Stomach (tissue), 19 donors: ENCODE measurements at places on chromosomes 2 and 18. TPM values are rescaled to one million over a fixed set of nuclear protein-coding genes. Genes with fewer than 3 reads are reported as not detected.

GRCh38 chr2:105057005-105057404 lies 19.1 kb downstream of the MRPS9 start:
- H3K4me3 ChIP-seq = no peak overlapping the region
- no peaks in the 10 kb centered on the region for H3K36me3 ChIP-seq
- no peak overlapping the region for H3K27ac ChIP-seq
- peaks cover 5% of the 10 kb centered on the region for H3K4me1 ChIP-seq

The LIMS4 gene
- total RNA-seq = not detected

DNA sequence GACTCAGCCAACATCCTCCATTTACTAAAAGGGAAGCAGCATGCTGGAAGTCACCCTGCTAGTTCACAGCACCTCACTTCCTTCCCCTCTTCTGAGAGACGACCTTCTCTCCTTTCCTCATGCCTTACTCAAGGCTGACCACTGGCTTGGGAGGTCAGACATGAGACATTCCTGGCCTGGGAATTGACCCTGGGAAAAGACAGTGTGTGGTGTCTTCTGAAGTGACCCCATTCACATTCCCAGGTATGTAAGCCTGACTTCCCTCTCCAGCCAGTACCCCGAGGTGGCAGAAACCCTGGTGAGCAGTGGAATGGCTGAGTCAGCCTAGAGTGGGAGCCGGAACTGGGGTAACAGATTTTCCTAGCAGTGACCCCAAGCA lies 92.4 kb downstream of the PLB1 start:
- no peak overlapping the region for H3K27ac ChIP-seq
- H3K4me1 ChIP-seq = peaks cover 12% of the 10 kb centered on the region
- no peaks in the 10 kb centered on the region for H3K36me3 ChIP-seq
- no peak for DNase-seq
- H3K4me3 ChIP-seq = no peak overlapping the region
- H3K27me3 ChIP-seq = no peaks in the 10 kb centered on the region

GRCh38 chr18:34744569-34744968 lies 34.5 kb downstream of the DTNA start:
- no peak overlapping the region for H3K27ac ChIP-seq
- no peaks in the 10 kb centered on the region for H3K27me3 ChIP-seq
- no peak for DNase-seq
- H3K36me3 ChIP-seq = no peaks in the 10 kb centered on the region

- no peak for DNase-seq
- H3K36me3 ChIP-seq = no peaks in the 10 kb centered on the region
- H3K4me3 ChIP-seq = no peak overlapping the region
- peaks cover 4% of the 10 kb centered on the region for H3K27me3 ChIP-seq
- H3K27ac ChIP-seq = no peak overlapping the region
Measured at GRCh38 chr18:78431606-78432005, 548.0 kb upstream of the SALL3 start.

- H3K27me3 ChIP-seq = no peaks in the 10 kb centered on the region
- H3K27ac ChIP-seq = no peak overlapping the region
- H3K4me3 ChIP-seq = no peak overlapping the region
- no peaks in the 10 kb centered on the region for H3K4me1 ChIP-seq
- DNase-seq = no peak
Measured at GRCh38 chr2:144666032-144666431, 146.1 kb upstream of the ZEB2 start.

DNA sequence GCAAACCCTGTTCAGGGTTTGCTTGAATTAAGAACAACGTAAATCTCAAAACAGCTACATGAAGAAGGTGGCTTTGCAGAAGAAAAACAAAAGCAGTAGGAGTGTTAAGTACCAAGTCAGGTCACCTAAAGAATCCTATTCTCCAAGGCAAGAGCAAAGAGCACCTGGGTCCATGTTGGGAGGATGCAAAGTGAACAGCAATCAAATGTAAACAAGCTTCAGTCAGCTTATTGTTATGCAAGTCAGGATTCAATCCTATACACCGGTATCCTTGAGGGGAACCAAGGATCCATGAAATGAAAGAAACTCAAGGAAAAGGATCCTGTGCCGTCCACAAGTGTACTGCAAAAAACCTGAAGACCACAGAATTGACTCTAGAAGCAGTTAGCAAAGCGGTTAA lies 261.0 kb upstream of the DDX18 start:
- no peaks in the 10 kb centered on the region for H3K27me3 ChIP-seq
- H3K4me1 ChIP-seq = no peaks in the 10 kb centered on the region
- H3K4me3 ChIP-seq = no peak overlapping the region
- H3K36me3 ChIP-seq = no peaks in the 10 kb centered on the region
- DNase-seq = no peak
- H3K27ac ChIP-seq = no peak overlapping the region

The TXNL4A gene
- 37.1 TPM for total RNA-seq

- H3K4me3 ChIP-seq = no peak overlapping the region
- no peaks in the 10 kb centered on the region for H3K27me3 ChIP-seq
- peaks cover 89% of the 10 kb centered on the region for H3K36me3 ChIP-seq
- no peak overlapping the region for H3K27ac ChIP-seq
- no peak for DNase-seq
- H3K4me1 ChIP-seq = peaks cover 6% of the 10 kb centered on the region
Measured at GRCh38 chr2:237553948-237554347, 12.4 kb upstream of the PRLH start.

The TRAF3IP1 gene
- 10.7 TPM for total RNA-seq

The ANKRD62 gene
- total RNA-seq = not detected

The AKAIN1 gene
- total RNA-seq = not detected

The TUBB6 gene
- 193 TPM for total RNA-seq

The CYP27C1 gene
- not detected for total RNA-seq

The ECEL1 gene
- total RNA-seq = not detected

The PREPL gene
- total RNA-seq = 51.8 TPM

DNA sequence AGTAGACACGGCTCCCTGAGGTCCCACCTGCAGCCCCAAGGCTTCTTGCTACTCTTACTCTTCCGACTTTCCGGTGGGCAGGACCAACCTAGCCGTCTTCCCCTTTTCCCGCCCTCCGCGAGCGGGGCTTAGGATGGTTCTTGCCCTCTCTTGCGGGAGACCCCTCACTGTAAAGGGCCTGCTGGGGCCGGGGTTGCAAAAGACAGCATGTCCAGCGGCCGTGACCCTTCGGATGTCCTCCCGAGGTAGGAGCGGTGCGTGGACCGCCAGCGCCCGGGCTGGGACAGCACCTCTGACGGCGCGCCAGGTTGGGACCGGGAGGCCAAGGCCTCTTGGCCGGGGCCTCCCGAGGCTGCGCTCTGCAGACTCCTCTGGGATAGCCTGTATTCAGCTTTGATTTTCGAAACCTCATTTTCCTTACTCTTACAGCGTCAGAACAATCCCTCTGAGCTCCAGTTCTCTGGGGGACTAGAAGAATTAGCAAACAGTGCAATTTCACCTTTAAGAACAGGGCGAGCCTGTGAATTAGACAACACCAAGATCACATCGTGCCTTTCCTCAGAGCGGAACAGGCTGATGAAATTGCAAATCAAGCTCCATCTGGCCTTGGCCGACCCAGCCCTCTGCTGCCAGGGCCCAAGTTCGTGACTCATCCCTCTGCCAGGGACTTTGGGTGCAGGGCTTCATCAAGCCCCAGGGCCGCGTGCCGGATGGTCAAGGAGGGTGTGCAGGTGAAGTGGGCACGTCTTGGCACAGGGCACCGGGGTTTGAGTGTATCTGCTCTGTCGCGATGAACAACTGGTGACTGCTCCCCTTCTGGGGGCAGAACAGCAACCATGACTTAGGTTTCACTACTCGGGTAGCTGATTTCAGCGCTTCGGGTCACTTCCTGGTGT lies 777 bp downstream of the MOCOS start:
- peaks cover 25% of the 10 kb centered on the region for H3K4me1 ChIP-seq
- peak overlapping the region; percentile 75 for H3K27ac ChIP-seq
- peak; percentile 30 for DNase-seq
- no peaks in the 10 kb centered on the region for H3K36me3 ChIP-seq
- peak overlapping the region; percentile 68 for H3K4me3 ChIP-seq

DNA sequence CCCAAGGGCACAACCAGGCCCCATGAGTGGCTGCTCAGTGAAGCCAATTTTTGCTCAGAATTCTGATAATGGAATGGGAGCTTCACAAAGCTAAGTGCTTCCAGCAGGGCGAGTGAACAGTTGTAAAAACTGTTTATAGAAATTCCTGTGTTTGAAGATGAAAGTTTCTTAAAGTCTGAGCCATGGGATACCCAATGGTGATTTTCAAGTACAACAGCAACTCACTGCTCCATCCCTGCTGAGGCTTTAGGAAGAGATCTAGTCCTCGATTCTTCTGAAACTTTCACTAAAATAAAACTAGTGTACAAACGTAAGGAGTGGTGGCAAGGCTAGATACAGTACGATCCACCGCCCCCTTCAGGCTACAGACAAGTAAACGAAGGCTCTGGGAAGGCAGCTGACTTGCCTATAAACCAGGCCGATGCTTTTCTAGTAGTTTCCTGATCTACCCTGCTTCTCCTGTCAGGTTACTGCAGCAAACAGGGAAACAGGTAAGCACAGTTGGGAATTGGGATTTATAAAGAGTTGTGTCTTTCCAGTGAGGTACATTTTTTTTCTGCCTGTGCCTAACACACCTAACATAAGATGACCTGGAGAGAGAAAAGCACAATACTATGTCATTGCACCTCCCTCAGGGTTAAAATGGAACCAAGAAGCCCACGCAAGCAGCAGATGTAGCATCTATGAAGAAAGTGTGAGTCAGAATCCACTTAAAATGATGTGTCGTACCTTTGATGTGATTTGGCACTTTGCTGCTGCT lies 108.7 kb downstream of the UXS1 start:
- no peaks in the 10 kb centered on the region for H3K4me1 ChIP-seq
- H3K4me3 ChIP-seq = no peak overlapping the region
- no peaks in the 10 kb centered on the region for H3K36me3 ChIP-seq
- no peaks in the 10 kb centered on the region for H3K27me3 ChIP-seq

The CTLA4 gene
- not detected for total RNA-seq
